ENCODE measurements at places on chromosomes 1 and 21.

GRCh38 chr1:36339615-36340014 lies 16.2 kb upstream of the EVA1B start:
- DNase-seq = no peak

DNA sequence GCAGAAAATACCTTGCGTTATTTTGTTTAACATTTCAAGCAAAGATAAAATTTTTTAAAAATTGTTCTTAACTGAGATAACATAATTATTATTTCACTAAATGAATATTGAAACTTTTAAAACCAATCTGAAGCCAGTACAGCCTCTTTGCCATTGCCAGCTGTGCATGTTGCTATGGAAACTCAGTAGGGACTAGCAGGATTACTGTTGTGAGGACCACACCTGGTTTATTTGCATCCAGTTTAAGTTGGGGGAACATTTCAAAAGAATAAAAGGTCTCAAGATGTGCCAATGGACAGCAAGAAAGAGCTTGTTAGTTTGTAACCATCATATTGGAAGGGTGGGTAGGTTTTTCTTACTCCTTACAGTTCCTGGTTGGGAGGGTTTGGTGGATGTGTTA lies 80.7 kb downstream of the POU2F1 start:
- DNase-seq = no peak

DNA sequence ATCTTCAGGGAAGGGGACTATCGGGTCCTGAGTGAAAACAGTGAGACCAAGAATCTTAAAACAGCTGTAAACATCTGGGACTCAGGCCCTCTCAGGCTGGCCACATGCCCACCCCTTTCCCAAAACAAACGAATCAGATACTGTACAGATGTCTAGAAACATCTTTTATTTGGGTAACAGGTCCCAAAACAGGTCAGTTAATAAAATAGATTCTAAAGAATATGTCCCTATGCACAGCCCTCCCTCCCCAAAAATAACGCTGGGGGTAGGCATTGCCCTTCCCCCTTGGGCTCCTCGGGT lies 499 bp upstream of the CRTC2 start:
- no peak for DNase-seq

DNA sequence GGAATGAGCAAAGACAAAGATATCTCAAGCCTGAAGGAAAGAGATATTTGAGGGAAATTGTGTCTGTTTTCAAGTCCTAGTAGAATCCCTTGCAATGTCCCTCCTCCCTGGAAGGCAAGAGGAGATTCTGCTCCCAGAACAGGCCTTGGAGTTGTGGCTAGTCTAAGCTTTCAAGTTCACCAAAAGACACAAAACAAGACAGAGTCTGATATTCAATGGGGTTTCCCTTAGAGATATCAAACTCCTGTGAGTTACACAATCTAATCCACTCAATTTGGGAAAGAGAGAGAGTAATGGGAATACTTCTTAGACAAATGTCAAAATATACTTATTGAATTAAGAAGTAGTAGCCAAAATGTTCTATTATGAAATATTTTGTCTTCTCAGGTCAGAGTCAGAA lies 162.8 kb upstream of the ADAMTS5 start:
- no peak for DNase-seq

DNA sequence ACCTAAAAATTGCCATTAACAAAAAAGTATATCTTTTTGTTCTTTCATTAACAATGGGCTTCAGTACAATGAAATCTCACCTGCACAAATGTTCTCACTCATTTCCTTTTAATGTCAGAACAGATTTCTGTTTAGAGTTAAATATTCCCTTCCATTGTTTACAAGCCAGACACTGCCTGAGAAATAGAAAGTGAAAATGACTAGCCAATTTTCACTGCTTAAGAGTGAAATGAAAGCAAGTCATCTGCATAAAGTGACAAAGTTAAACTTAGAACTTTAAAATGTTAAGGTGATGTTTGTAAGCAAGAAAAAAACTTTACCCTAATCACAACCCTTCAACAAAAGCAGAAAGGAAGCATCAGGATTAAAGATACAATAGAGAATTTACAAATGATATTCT lies 27.5 kb downstream of the COA6 start:
- no peak for DNase-seq
